ENCODE measurements at places on chromosomes 13 and 19.

DNA sequence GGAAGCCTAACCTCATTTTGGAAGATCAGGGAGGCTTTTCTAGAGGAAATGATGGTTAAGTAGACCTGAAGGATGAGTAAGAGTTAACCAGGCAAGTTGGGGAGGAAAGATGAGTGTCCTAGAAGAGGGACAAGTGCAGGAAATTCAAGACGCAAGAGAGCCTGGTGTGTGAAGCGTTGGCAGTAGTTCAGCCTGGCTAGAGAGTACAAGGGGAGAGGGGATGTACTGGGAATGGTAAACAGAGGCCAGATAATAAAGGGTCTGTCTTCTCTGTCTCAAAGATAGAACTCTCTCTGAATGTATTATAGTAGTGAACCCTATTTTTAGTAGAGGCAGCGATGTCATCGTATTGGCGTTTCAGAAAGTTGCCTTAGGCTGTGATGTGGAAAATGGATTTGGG is 9.7 kb downstream of the DPY19L3 start:
- peaks cover 14% of the 10 kb centered on the region for H3K36me3 ChIP-seq
- H3K27me3 ChIP-seq: no peaks in the 10 kb centered on the region
- no peak overlapping the region for H3K27ac ChIP-seq
- H3K4me3 ChIP-seq: no peak overlapping the region
- DNase-seq: no peak

DNA sequence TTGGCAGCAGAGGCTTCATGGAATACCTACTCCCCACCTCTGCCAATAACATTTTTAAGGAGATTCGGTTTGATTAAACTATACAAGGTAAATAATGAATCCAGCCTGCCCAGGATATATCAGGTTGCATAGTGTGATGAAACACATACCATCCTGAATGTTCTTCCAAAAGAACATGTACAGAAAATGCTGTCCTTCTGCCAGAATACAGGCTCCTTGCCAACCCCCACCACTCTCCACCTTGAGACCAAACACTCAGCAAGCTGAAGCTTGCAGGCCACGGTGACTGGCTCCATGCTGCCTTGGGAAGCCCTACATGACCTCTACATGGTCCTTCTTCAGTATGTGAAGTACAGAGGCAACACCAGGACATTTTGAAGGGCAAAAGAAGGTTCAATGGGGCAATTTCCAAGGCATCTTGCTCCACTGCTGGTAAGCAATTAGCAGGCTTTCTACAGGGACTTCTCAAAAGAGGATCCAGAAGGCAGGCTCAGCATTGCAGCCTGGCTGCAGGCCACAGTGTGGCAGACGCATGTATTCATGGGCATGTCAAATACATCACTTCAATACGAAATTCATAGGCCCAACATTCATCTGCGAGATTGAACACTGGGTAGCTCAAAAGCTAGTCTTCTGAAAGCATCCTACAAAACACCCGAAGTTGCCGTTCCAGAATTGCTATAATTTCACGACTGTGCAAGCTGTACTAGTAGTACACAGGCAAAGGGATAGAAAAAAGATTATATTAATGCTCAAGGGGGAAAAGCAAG is 62.4 kb upstream of the SERP2 start:
- no peak overlapping the region for H3K27ac ChIP-seq
- no peaks in the 10 kb centered on the region for H3K36me3 ChIP-seq
- peaks cover 93% of the 10 kb centered on the region for H3K4me1 ChIP-seq
- no peak overlapping the region for H3K4me3 ChIP-seq

- H3K4me1 ChIP-seq: peaks cover 6% of the 10 kb centered on the region
- H3K27ac ChIP-seq: no peak overlapping the region
- DNase-seq: no peak
- no peaks in the 10 kb centered on the region for H3K27me3 ChIP-seq
Observed at GRCh38 chr13:41541142-41541938, 84.0 kb downstream of the RGCC start.

GRCh38 chr13:113203507-113204377 is 4.7 kb downstream of the PCID2 start:
- no peak overlapping the region for H3K4me3 ChIP-seq
- H3K27ac ChIP-seq: no peak overlapping the region
- no peaks in the 10 kb centered on the region for H3K27me3 ChIP-seq

DNA sequence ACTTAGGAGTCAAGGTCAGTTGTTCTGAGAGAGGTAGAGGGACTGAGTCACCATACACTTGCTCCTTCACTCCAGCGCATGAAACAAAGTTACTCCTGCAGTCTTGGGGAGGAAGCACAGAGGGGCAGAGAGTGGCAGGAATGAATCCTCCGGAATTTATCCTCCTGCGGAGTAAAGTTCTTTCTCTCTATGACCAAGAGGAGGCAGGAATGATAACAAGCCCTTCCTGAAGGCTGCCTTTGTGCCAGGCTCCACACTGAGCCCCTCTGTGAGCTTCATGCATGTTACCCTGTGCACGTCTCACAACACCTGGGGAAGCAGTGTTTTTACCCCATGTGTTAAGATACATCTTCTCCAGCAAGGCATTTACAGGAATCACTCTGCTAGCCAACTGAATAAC is 458.4 kb downstream of the KLF12 start:
- H3K4me3 ChIP-seq: no peak overlapping the region
- H3K36me3 ChIP-seq: no peaks in the 10 kb centered on the region
- H3K4me1 ChIP-seq: no peaks in the 10 kb centered on the region
- no peak overlapping the region for H3K27ac ChIP-seq
- DNase-seq: no peak

GRCh38 chr19:13778398-13778797 is 4.1 kb downstream of the C19orf53 start:
- H3K4me1 ChIP-seq: peaks cover 34% of the 10 kb centered on the region
- no peak overlapping the region for H3K27ac ChIP-seq
- H3K27me3 ChIP-seq: no peaks in the 10 kb centered on the region
- peaks cover 23% of the 10 kb centered on the region for H3K36me3 ChIP-seq
- no peak overlapping the region for H3K4me3 ChIP-seq

GRCh38 chr13:33448889-33449288 is 163.3 kb upstream of the STARD13 start:
- no peak overlapping the region for H3K27ac ChIP-seq
- H3K36me3 ChIP-seq: no peaks in the 10 kb centered on the region
- no peak for DNase-seq
- no peak overlapping the region for H3K4me3 ChIP-seq
- H3K4me1 ChIP-seq: no peaks in the 10 kb centered on the region

GRCh38 chr19:42512743-42513304 is 15.5 kb downstream of the CEACAM1 start:
- no peaks in the 10 kb centered on the region for H3K36me3 ChIP-seq
- H3K27ac ChIP-seq: no peak overlapping the region
- H3K27me3 ChIP-seq: no peaks in the 10 kb centered on the region
- DNase-seq: no peak
- no peak overlapping the region for H3K4me3 ChIP-seq
- H3K4me1 ChIP-seq: no peaks in the 10 kb centered on the region

DNA sequence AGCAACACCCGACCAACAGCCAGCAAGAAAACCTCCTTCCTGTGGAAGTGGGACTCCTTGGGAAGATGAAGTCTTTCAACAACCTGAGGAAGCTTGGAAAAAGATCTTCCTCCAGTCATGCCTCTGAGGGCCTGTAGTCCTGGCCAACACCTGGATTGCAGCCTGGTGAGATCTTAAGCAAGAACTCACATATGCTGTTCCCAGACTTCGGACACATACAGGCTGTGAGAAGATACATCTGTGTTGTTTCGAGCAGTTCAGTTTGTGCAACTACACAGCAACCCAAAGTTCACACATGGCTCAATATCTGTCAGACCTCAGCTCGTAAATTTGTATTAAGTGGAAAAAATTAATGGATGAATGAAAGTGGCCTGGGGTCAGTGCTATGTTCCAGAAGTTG is 65.1 kb upstream of the UBAC2 start:
- no peaks in the 10 kb centered on the region for H3K27me3 ChIP-seq
- no peak overlapping the region for H3K4me3 ChIP-seq
- no peaks in the 10 kb centered on the region for H3K4me1 ChIP-seq
- no peaks in the 10 kb centered on the region for H3K36me3 ChIP-seq

Measured in HCT116 (cell line).